Thoracic aorta endothelial cell (primary cell): ENCODE measurements at places on chromosomes 12 and 14. TPM values are rescaled to one million over a fixed set of nuclear protein-coding genes. Genes with fewer than 3 reads are reported as not detected.

The ANO4 gene
- 0.13 TPM in 1 of 2 replicates, not detected in the other for total RNA-seq

The GCH1 gene
- total RNA-seq: 3.3 and 5.0 TPM in 2 replicates

The KRT2 gene
- not detected in 2 replicates for total RNA-seq

The OTOGL gene
- total RNA-seq: 3.1 and 5.3 TPM in 2 replicates

The RNU6-7 gene
- not detected in 2 replicates for total RNA-seq

The MSRB3 gene
- total RNA-seq: 44.4 and 58.2 TPM in 2 replicates

The FGF23 gene
- not detected in 2 replicates for total RNA-seq

The TC2N gene
- total RNA-seq: under 0.01 and 0.07 TPM in 2 replicates

The COX6A1 gene
- total RNA-seq: 248 and 252 TPM in 2 replicates

The EPYC gene
- not detected in 2 replicates for total RNA-seq

The TESPA1 gene
- not detected in 2 replicates for total RNA-seq

The KRT74 gene
- total RNA-seq: not detected in 2 replicates

The OR6C6 gene
- total RNA-seq: not detected in 2 replicates

The MAGOHB gene
- total RNA-seq: 31.6 and 36.4 TPM in 2 replicates

The CLEC7A gene
- not detected in 2 replicates for total RNA-seq

The SPX gene
- under 0.01 and 1.3 TPM in 2 replicates for total RNA-seq

The SRRM4 gene
- not detected in 2 replicates for total RNA-seq

The TEX52 gene
- total RNA-seq: not detected in 2 replicates

The WDHD1 gene
- total RNA-seq: 23.9 and 31.1 TPM in 2 replicates

The OR11H7 gene
- total RNA-seq: not detected in 2 replicates

The SOX5 gene
- total RNA-seq: 1.3 and 3.2 TPM in 2 replicates

The AQP5 gene
- total RNA-seq: not detected in 2 replicates

The OR10P1 gene
- not detected in 2 replicates for total RNA-seq

The TROAP gene
- 20.1 and 40.5 TPM in 2 replicates for total RNA-seq

The GPX2 gene
- total RNA-seq: not detected in 2 replicates

The AQP6 gene
- total RNA-seq: not detected in 2 replicates

The E2F7 gene
- 30.0 and 36.3 TPM in 2 replicates for total RNA-seq

The FBRSL1 gene
- 20.9 and 26.3 TPM in 2 replicates for total RNA-seq

The ZC2HC1C gene
- 1.1 and 2.0 TPM in 2 replicates for total RNA-seq

The WIF1 gene
- total RNA-seq: not detected in 2 replicates

The KRT3 gene
- not detected in 2 replicates for total RNA-seq

The MIA2 gene
- total RNA-seq: 20.5 and 20.7 TPM in 2 replicates

The POTEM gene
- total RNA-seq: not detected in 2 replicates
